Cortex of kidney (tissue), 1 donor: ENCODE measurements at places on chromosomes 3 and 15.

- no peak for DNase-seq
These were observed 28.6 kb upstream of the C3orf80 start for GRCh38 chr3:160196511-160197104.

DNA sequence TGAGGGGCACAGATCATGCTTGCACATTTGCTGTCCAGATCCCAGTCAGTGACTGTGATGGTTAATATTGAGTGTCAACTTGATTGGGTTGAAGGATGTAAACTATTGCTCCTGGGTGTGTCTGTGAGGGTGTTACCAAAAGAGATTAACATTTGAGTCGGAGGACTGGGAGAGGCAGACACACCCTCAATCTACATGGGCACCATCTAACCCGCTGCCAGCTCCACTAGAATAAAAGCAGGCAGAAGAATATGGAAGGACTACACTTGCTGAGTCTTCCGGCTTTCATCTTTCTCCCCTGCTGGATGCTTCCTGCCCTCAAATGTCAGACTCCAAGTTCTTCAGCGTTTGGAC is 5.1 kb downstream of the GP9 start:
- no peak for DNase-seq

DNA sequence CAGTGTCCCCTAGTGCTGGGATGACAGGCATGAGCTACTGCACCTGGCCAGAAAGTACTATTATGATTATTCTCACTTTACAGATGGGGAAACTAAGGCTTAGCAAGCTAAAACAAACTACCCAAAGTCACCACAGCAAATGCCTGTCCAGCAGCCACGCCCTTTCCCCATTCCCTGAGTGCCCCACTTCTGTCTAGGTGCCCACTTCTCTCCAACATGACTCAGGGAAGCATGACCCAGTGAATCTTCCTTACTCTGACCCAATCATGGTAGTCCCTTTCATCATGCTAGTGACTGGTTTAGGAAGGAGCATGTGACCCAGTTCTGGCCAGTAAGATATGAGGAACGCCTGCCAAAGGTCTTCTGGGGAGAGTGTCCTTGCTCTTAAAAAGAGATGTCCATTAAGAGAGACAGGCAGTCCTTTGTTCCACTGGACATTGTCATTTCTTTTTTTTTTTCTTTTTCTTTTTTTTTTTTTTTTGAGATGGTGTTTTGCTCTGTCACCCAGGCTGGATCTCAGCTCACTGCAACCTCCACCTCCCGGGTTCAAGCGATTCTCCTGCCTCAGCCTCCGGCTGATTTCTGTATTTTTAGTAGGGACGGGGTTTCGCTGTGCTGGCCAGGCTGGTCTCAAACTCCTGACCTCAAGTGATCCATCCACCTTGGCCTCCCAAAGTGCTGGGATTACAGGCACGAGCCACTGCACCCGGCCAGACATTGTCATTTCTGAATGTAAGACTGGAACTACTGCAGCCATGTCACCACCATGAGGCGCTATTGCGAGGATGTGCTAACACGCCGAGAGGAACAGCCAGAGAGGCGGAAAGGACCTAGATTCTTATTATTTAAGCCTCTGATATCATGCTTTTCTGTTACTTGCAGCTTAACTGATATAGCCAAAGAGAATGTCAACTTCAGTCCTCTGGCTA is 19.8 kb downstream of the MEGF11 start:
- no peak for DNase-seq

GRCh38 chr3:11625376-11626083 is 18.2 kb downstream of the VGLL4 start:
- DNase-seq, result no peak

- DNase-seq, result no peak
These were observed 5.6 kb downstream of the FES start for GRCh38 chr15:90889736-90890456.

DNA sequence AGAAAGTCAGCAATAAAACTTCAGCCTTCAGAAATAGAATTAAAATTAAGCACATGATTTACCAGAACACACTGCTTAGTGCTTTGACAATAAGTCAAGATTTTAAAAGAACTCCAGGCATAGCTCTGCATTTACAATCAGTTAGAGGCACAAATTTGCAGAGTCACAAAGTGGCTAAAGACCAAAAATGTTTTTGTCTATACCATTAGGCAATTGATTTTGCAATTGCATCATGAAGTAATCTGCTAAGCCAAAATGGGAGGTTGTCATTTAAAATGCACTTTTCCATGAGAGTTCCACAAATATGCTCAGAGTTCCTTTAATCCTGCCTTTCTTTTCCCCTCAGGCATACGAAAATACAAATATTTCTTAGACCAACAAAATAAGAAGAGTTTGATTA is 10.1 kb upstream of the DCP1A start:
- no peak for DNase-seq

DNA sequence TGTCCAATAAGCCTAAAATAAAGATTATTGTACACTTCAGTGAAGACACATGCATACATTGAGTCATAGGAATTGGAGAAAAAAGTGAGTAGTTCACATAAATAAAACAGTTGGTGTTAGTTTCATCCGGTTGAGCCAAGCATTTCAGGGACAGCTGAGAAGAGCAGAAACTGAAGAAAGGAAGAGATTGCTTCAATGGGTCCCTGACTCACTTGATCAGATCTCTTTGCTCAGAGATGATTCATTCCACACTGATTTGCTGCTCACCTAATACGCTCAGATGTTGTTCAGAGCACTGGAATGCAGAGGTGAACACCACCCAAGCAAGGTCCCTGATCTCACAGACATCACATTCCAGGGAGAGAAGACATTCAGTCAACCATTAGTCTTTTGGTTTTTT is 93.7 kb downstream of the RAD18 start:
- DNase-seq, result no peak

DNA sequence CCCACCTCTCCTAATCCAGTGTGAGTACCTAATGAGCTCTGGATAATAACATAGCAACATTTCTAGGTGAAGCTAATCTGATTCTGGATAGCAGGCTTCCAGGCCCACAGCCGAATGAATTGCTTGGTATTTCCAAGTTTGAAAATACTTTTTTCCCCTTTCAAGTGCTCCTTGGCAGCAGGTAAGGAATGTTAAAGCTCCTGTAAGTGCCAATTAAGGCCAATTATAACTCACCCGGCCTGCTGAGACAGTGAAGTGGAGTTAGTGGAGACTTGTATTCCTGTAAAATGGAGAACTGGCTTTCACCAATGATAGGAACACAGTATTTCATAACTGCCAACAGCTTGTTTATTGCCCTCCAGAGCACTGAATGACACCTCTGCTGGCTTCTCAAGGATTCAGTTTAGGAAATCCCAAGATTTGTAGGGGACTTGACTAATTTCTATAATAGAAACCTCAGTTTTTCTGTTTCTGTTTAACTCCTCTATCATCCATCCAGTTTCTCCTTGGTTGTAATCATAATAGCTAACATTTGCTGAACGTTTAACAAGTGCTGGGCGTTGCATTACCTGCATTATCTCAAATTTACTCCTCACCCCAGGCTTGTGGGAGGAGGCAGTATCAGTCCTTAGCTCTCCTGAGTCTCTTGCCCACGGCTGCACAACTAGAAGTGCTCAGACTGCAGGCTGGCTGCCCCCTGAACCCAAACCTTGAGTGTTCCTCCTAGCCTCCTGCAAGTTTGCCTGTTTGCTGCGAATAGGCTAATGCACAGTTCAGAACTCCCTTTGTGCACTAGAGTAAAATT is 52.7 kb upstream of the SCAANT1 start:
- no peak for DNase-seq
